ENCODE measurements at places on chromosomes 13 and 19.
A peak's percentile ranks its signal among the peaks of the same experiment; 100 is the strongest.

DNA sequence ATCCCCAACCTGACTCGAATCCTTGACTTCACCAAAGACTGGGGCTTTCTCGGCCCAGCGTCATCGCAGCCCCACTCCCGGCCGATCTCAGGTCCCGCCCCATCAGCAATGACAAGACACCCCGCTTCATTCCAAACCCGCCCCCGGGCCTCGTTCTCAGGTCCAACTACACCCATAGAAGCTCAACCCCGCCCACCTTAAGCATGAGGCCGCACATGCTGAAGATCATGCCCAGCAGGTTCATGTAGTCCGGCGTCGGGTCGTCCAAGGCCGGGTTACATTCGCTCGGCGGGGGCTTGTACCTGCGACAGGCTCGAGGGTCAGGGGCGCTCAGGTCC lies 2.3 kb downstream of the WDR83 start:
- H3K27ac ChIP-seq: peak overlapping the region; percentile 96
- peaks cover 14% of the 10 kb centered on the region for H3K36me3 ChIP-seq
- no peak for DNase-seq
- peaks cover 49% of the 10 kb centered on the region for H3K4me1 ChIP-seq
- H3K27me3 ChIP-seq: no peaks in the 10 kb centered on the region
- peak overlapping the region; percentile 77 for H3K4me3 ChIP-seq

DNA sequence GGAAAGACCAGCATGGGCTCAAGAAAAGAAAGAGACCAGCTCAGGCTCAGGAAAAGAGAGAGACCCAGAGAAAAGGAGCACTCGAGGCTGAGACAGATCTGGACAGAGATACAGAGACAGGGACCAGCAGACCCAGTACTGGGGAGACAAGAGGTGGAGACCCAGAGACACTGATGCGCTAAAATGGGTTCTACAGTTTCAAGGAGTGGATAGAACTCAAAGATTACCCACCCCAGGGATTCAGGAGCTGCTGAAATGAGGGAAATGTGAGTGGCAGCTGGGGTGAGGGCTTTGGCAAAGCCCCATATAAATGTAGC lies 609 bp upstream of the ZSCAN18 start:
- peaks cover 3% of the 10 kb centered on the region for H3K36me3 ChIP-seq
- no peak for DNase-seq
- H3K27ac ChIP-seq: peak overlapping the region; percentile 89
- H3K4me3 ChIP-seq: peak overlapping the region; percentile 72
- peaks cover 22% of the 10 kb centered on the region for H3K4me1 ChIP-seq

DNA sequence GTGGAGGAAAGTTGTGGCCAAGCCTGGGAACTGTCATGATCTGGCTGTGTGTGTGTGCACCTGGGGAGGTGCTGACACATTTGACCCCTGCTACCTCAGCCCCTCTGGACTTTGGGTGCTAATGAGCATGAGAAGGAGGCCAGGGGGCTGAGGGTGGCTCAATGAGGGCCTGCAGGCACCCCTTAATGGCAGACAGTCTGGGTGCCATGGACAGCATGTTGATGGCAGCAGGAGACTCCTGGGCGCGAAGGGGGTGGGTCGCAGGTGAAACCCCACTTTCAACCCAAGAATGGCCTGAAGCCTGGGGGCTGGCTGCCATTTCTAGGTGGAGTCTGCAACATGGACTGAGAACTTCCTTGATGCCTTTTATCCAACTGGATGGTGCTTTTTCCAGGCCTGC lies 216.4 kb upstream of the TRPC4 start:
- no peak overlapping the region for H3K4me3 ChIP-seq
- H3K36me3 ChIP-seq: no peaks in the 10 kb centered on the region
- H3K27me3 ChIP-seq: no peaks in the 10 kb centered on the region
- DNase-seq: no peak
- H3K27ac ChIP-seq: no peak overlapping the region

DNA sequence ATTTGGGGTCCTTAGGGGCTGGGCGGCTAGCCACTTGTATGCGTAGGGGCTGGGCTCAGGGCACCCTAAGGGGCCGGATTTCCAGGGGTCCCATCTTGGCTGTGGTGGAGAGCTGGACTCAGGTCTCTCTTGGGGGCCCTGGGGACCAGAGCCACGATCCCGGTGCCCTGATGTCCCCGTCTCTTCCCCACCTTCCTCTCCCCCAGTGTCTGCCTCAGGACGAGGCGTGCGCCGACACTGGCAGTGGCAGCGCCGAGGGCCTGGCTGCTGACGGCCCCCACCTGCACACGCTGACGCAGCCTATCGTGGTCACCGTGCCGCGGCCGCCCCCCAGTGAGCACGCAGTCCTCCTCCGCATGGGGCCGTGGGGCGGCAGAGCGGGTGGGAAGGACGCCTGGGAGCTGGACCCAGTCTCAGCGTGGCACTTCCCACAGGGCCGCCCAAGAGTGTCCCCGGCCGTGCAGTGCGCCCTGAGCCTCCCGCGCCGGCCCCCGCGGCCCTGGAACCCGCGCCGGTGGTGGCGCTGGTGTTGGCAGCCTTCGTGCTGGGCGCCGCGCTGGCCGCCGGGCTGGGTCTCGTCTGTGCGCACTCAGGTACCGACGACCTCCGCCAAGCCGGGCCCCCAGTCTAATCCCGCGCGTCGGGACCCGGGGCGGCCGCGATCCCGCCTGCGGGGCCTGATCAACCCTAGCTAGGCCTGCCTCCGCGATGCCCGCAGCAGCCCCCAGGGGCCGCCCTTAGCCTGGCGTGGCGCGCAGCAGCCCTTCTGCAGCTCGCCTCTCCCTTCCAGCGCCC lies 2.7 kb upstream of the SNAPC2 start:
- peak overlapping the region; percentile 41 for H3K4me3 ChIP-seq
- H3K36me3 ChIP-seq: peaks cover 22% of the 10 kb centered on the region
- peak overlapping the region; percentile 63 for H3K27ac ChIP-seq
- DNase-seq: no peak

DNA sequence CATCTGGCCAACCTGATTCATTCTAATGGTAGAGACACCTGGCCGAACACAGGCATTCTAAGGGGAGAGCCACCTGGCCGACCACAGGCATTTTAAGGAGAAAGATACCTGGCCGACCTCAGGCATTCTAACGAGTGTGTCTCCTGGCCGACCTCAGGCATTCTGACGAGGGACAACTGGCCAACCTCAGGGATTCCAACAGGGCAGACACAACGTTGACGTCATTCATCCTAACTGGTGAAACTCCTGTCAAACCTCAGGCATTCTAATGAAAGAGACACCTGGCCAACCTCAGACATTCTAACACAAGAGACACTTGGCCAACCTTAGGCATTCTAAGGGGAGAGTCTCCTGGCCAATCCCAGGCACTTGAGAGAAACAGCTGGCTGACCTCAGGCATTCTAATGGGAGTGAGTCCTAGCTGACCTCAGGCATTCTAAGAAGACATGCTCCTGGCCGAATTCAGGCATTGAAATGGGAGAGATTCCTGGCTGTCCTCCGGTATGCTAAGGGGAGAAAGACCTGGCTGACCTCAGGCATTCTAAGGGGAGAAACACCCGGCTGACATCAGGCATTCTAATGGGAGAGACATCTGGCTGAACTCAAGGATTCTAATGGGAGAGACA lies 1352.5 kb downstream of the UQCRFS1 start:
- H3K27ac ChIP-seq: no peak overlapping the region
- no peaks in the 10 kb centered on the region for H3K4me1 ChIP-seq
- no peak overlapping the region for H3K4me3 ChIP-seq
- no peak for DNase-seq
- no peaks in the 10 kb centered on the region for H3K36me3 ChIP-seq
- no peaks in the 10 kb centered on the region for H3K27me3 ChIP-seq

DNA sequence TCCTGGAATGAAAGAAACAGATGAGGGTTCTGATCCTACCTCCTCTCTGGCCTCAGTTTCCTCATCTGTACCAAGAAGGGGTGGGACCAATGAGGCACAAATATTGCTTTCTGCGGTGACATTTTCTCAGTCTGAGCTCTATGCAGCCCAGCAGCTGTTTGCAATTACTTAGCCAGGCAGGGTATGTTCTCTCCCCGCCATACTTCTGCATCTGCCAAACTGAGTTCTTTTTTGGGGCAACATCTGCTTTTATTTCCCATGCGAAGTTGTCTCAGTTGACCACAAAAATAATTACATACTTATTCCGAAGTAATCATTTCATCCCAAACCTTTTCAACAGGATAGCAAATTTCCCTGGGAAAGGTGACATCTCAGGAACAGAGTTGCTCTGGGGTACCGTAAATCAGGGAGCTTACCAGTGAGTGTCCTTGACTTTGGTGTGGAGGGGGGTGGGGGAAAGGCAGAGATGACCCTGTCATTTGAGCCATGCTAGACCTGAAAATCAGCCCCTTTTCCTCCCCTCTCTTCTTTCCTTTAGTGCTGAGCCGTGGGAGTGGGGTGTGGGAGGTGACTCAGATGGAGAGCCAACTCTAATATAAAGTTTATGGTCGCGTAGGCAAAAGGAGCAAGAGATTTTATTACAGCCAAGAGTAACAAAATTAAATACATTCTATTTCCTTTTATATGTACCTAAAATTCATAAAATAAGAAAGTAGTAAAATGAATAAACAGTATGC lies 165.7 kb upstream of the KL start:
- peak overlapping the region; percentile 47 for H3K27ac ChIP-seq
- H3K27me3 ChIP-seq: no peaks in the 10 kb centered on the region
- peak; percentile 78 for DNase-seq
- no peak overlapping the region for H3K4me3 ChIP-seq
- peaks cover 35% of the 10 kb centered on the region for H3K4me1 ChIP-seq

- H3K36me3 ChIP-seq: no peaks in the 10 kb centered on the region
- no peak overlapping the region for H3K4me3 ChIP-seq
- H3K4me1 ChIP-seq: peaks cover 58% of the 10 kb centered on the region
- DNase-seq: no peak
- no peak overlapping the region for H3K27ac ChIP-seq
- H3K27me3 ChIP-seq: no peaks in the 10 kb centered on the region
These were observed 29.1 kb downstream of the PAK4 start for GRCh38 chr19:39154629-39155100.

- no peaks in the 10 kb centered on the region for H3K36me3 ChIP-seq
- H3K4me3 ChIP-seq: no peak within 1 kb of the TSS
- no peaks in the 10 kb centered on the region for H3K4me1 ChIP-seq
- DNase-seq: no peak
- no peak within 1 kb of the TSS for H3K27ac ChIP-seq
These were observed at the start of gene NLRP7 for GRCh38 chr19:54947381-54947780. NLRP7 (minus strand) TSS chr19:54947530.

- no peaks in the 10 kb centered on the region for H3K27me3 ChIP-seq
- DNase-seq: no peak
- peaks cover 50% of the 10 kb centered on the region for H3K36me3 ChIP-seq
- H3K4me1 ChIP-seq: peaks cover 34% of the 10 kb centered on the region
- no peak overlapping the region for H3K27ac ChIP-seq
These were observed 11.1 kb downstream of the NAPA start for GRCh38 chr19:47503826-47504150.

Data from vagina (tissue), 2 donors.